ENCODE measurements at places on chromosomes 7 and 10.

DNA sequence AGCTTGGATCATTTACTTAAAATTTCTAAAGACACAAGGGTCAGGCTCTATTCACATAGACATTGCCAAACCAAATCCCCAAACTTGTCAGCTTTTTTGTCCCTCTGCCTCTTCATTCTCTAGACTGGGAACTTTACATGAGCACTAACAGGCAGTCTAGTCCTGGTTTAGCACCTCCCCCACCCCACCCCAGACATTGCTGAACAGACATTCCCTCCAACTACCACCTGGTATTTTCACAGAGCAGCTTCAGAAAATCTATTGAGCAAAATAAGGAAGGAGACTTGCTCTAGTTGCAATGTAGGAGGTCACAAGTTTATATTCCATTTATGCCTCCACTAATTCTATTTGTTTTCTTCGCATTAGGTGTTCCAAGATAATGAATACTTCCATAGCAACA lies 56.8 kb upstream of the AASS start:
- no peak for DNase-seq

DNA sequence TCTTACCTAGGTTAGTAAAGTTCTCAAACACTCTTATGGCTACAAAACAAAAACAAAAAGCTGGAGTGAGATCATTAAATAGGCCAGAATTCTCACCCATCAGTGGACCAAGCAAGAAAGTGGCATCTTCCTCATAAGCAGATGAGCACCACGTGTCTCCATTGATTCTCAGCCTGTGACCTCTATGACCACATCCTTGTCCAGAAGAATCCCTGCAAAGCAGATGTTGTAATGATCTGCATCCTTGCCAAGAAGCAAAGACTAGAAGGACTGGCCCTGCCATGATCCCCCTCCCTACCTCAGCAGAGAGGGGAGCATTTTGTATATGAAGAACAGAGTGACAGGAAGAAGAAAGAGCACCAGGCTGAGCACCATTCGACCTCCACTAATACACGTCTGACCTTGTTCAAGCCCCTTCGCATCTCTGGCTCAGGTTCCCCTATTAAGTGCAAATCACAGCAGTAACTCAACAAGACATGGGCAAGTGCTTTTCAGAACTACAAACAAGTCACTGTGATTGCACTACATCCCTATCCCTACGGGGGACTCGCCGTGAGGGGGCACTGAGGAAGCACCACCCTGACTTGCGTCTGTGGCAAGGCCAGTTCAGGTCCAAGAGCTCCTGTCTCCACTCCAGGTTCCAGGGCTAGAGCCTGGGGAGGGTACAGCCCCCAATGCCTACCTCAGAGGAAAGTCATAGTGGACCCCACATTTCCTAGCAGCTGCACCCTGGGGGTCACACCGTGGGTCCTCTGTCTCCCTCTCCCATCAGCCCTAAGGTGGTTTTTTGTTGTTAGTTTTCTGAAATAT lies 22.2 kb upstream of the RASSF4 start:
- no peak for DNase-seq

DNA sequence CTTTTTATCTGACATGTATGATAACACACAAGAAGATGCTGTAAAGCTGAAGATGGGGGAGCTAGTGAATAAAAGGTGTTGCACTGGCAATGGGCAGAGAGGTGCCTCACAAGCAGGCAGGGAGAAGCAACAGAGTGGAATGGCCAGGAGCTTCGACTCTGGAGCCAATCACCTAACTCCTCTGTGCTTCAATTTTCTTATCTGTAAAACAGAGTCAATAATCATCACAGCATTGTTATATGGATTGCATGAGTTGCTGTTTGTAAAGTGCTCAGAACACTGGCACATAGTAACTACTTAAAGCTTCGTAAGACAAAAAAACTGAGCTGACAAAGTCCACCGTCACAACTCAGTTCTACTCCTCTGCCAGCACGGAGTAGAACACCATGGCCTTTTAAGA lies 254.2 kb upstream of the POM121L12 start:
- no peak for DNase-seq

DNA sequence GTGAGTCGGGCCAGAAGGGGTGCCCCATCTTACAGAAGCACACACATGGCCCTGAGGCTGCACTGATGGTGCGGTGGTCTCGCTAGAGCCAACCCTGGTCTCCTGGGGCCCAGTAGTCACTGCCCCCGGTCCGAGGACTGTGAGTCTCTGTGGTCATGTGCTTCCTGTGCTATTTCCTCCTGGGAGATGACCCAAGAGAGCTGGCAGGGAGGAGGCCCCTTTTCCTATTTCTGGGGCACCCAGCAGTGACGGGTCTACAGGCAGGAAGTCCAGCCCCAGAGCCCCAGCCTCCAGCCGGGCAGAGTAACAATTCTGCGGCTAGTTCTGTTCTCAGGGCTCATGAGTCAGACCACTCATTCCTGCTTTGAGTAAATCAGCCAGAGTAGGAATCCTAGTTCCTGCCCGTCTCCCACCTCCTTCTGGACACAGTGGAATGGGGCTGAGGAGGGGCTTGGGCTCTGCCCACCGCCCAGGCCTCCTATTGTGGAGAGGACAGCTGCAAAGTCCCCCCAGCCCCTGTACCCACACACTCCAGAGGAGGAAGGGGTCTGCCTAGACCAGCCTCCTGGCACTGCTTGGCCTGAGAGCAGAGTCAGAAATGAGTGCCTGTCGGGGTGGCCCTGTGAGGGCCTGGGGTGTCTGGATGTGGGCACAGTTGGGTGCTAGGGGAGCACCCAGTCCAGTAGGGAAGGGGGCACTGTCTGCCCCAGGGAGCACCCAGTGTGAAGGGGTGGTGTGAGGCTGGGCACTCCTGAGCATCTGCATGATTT lies 80.5 kb upstream of the PPIF start:
- no peak for DNase-seq

GRCh38 chr7:136122026-136122425 lies 144.9 kb upstream of the MTPN start:
- no peak for DNase-seq

- no peak for DNase-seq
Measured at GRCh38 chr10:102065561-102066398, 631 bp downstream of the HPS6 start.

DNA sequence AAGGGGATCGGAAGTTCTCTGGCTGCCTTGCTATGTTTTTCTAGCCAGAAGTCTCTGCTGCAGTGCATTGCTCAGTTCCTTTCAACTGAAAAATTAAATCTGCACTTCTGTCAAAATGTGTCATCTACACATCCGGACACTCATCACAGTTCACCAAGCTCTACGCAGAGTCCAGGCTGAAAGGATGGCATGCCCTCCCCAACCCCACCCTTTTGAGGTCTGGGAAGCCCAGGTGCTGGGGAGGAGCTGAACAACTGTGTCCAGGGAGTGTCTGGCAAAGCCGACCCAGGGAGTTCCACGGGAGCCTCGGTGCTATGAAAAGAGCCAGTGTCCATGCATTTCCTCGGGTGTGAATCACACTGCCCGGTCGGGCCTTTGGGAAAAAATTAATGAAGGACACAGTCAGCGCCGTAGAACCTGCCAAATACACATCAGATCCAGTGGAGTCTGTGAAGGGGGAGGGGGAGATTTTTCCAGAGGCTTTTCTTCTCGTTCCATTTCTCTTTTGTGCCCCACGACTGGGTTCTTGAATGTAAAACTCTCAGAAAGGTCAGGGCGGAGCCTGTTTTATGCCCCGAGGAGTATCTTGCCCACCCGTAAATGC lies 757 bp upstream of the PALS2 start:
- DNase-seq: peak; percentile 31

GRCh38 chr10:97572214-97572989 lies at the start of gene ANKRD2:
Gene ANKRD2 (plus strand): TSS chr10:97572779. CDS start chr10:97572789, 10 bp downstream.
- DNase-seq: peak; percentile 31

DNA sequence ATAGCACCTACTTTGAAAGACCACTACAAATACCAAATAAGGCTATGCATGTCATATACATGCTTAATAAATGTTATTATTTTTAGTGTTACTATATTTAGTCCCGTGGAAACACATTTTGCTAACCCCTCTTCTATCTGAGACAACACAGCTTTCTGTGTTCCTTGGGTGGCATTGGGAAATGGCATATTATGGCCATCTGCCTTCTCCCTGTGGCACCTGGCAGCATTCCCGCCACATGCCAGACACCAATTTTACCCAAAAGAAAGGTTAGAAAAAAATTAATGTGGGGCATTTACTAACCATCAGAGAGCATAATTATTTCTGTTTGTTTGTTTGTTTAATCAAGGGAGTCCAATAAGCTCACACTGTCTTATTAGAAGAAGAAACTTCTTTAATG lies 168.6 kb upstream of the ETV1 start:
- no peak for DNase-seq

GRCh38 chr10:112919721-112920120 lies 30.3 kb upstream of the TCF7L2 start:
- no peak for DNase-seq

GRCh38 chr10:63261496-63261895 lies 128.4 kb downstream of the NRBF2 start:
- DNase-seq: no peak

GRCh38 chr7:49522111-49522510 lies 251.3 kb upstream of the VWC2 start:
- no peak for DNase-seq

DNA sequence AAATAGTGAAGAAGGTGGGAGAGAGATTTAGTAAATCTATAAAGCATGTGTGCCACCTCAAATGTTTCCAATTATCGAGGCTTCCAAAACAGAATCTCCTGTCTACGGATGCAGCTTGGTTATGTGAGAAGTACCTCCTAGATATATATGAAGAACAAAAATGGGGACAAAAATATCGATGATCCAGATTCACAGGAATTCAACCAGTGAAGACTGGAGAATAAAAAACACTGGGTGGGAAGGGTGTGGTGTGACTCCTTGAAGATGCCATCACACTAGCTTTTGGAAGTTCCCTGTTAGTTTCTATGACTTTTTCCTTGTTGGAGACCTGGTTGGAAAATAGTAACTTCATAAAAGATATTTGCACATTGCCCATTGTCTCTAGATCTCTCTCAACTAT lies 152.4 kb downstream of the LRRC4 start:
- no peak for DNase-seq

GRCh38 chr7:29369909-29370488 lies 175.4 kb downstream of the CHN2 start:
- no peak for DNase-seq

DNA sequence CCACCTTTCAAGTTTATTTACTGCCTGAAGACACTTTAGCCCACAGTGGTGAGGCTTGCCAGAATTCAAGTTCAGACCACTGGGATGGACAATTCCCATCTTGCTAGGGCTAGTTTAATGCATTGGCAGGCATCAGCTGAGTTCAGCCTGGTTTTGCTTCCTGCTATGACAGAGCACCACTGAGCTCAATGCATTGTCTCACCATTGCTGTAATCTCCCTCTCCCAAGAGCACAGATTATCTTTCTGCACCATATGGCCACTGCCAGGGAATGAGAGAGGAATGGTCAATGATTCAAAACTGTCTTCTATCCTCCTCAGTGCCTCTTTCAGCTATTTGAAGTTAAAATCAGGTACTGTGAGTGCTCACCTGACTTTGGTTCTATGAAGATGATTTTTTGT lies 160.8 kb downstream of the XPNPEP1 start:
- no peak for DNase-seq

- no peak for DNase-seq
Measured at GRCh38 chr10:20698837-20699236, 198.3 kb downstream of the NEBL start.

GRCh38 chr10:9965341-9965740 lies 1052.3 kb upstream of the CELF2 start:
- no peak for DNase-seq

DNA sequence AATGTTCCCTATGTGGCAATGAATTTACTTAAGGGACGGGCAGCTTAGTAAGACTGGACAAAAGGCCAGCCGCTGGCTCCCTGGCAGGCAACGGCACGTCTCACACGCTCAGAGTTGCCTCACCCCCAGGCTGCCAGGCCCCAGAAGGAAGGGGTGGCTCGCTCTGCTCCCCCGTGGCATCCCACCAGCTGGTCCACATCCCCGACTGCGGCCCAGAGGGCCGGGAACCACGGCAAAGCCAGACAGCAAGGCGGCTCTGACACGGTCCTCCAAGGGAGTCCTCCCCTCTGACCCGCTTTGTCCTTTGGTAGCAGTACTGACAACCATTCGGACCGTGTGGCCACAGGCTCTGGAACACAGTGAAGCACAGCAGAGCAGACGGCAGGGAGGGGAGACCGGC lies 34.1 kb downstream of the NUDT1 start:
- DNase-seq: no peak

- no peak for DNase-seq
Measured at GRCh38 chr10:59222788-59223187, 46.3 kb downstream of the PHYHIPL start.

GRCh38 chr10:67978749-67979148 lies 94.3 kb downstream of the SIRT1 start:
- DNase-seq: no peak

DNA sequence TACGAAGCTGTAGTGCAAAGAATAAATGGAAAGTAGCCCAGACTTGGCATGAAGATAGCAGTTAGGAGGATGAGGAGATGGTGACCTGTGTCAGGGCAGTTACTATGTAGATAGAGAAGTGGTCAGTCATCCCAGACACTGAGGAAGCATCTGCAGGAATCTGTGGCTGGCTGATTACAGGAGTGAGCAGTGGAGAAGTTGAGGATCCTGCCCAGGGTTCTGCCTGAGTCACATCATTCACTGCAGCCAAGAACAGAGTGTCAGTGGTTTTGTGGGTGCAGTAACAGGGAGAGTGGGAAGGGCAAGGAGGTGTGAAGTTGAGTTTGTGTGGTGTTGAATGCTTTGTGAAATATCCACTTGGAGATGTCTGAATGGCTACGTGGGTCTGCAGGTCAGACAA lies 676.4 kb upstream of the NRP1 start:
- DNase-seq: no peak

- DNase-seq: no peak
Measured at GRCh38 chr7:70294211-70294911, 696.1 kb downstream of the AUTS2 start.

Measured in CD4-positive, alpha-beta T cell treated with Interleukin-6 at 100 ng/mL for 8 hours (primary cell).